ENCODE measurements at places on chromosomes 6 and 20. TPM values are rescaled to one million over a fixed set of nuclear protein-coding genes. Genes with fewer than 3 reads are reported as not detected.

TRIM15 gene
- total RNA-seq = not detected

RIPPLY2 gene
- not detected for total RNA-seq

SCGN gene
- total RNA-seq = 0.23 TPM

ULBP3 gene
- total RNA-seq = 11.0 TPM

DUSP15 gene
- total RNA-seq = 0.11 TPM

MMP24 gene
- total RNA-seq = 0.69 TPM

BTN1A1 gene
- total RNA-seq = not detected

ARG1 gene
- total RNA-seq = not detected

KIAA0408 gene
- total RNA-seq = 5.0 TPM

SLC17A9 gene
- not detected for total RNA-seq

ANKRD6 gene
- total RNA-seq = 0.17 TPM

CYP39A1 gene
- 0.13 TPM for total RNA-seq

CAGE1 gene
- not detected for total RNA-seq

OOEP gene
- not detected for total RNA-seq

RFX6 gene
- total RNA-seq = not detected

PDE10A gene
- total RNA-seq = 21.6 TPM

CRYBG1 gene
- 43.6 TPM for total RNA-seq

GRM4 gene
- total RNA-seq = not detected

MOCS1 gene
- 13.9 TPM for total RNA-seq

SLC26A8 gene
- total RNA-seq = not detected

CLIC5 gene
- total RNA-seq = not detected

GNAS-AS1 gene
- not detected for total RNA-seq

PRL gene
- not detected for total RNA-seq

TMC2 gene
- total RNA-seq = not detected

TBX18 gene
- total RNA-seq = 26.1 TPM

HLA-DQA2 gene
- not detected for total RNA-seq

PCSK2 gene
- total RNA-seq = not detected

IL20RA gene
- 0.11 TPM for total RNA-seq

FGD2 gene
- total RNA-seq = not detected

IRF4 gene
- total RNA-seq = not detected

Data from LHCN-M2 (cell line).